ENCODE measurements at places on chromosomes 12 and 14.

- no peak for DNase-seq
These were observed 42.3 kb upstream of the KCNA1 start for GRCh38 chr12:4867384-4867783.

DNA sequence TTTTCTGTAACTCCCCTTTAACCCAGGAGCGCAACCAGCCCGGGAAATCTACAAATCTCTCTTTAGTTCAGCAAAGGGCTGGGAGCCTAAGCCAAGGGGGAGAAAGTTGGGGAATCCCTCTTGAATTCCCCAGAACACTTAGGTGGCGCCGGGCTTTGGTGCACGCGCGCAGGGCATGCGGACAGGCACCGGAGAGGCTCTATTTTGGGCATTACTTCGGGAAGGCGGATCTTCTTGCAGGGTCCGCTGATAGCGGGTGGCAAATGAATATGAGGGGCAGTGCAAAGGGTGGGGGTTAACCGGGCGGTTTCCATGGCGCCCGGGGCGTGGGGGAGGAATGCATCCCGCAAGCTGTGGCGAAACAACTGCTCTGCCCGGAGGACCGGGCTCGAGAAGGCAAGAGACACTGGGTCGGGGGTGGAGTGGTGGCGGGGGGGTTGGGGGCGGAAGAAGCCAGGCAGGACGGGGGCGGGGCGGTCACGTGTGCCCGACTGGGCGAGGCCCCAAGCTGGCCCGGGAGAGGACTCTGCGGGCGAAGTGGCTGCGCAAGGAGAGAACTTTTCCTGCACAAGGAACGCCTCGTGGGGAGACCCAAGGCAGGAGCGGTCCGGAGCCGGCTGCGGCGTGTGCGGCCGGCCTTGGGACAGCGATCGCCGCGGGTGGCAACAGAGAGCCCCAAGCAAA, at the start of gene FLVCR2:
FLVCR2 (plus strand) TSS at position 519 of the 684 bp plus-strand sequence. CDS start 353 bp downstream, outside the sequence.
- no peak for DNase-seq

- DNase-seq, result no peak
These were observed 30.0 kb downstream of the NUMB start for GRCh38 chr14:73428353-73428824.

DNA sequence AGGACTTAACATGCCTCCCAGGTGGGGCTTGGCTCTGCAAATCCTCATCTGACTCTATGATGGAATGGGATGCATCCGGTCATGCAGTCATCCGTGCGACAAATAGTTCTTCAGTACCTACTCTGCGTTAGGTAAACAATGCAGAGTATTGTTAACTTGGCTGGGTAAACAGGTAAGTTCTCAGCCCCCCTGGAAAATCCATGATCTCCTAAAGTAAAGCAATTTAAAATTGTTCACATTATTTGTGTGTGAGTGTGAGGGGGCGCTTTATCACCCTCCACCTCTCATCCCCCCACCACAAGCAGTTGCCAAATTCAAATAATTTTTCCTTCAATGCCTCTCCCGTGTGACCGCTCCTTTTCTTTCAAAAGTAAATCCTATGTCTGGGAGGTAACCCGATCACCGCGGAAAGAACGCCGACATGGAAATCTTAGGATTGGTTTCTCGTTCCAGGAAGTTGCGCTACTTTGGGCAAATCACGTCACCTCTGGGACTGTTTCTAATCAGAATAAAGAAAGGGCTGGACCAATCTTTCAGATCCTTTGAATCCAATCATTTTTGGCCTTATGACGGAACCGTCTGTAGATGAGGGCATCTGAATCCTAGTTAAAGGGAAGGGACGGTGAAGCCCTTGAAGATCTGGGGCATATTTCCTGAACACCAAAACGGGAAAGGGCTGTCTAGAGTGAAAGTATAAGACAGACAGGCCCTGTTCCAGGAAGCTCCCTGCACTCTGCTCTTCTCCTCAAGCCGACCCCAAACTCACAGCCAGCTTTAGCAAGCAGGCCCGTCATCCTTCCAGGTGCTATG, 44.0 kb upstream of the SINHCAF start:
- DNase-seq, result no peak

DNA sequence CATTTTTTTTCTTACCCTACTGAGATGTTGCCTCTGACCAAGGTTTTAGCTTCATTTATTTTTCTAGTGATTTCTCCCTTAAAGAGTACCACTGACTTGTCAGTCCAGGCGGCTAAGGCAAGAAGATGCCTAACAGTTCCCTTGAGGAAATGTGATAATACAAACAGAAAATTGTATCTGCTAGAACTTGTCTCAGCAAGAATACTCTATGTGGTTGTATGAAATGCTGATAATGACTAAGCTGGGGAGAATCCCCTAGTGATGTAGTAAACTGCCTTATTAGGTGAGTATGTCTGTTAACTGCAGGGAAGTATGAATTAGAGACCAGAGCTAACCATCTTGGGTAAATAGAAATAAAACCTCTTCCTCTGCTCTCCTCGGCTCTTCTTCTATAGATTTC, 6.7 kb downstream of the C12orf54 start:
- DNase-seq, result no peak

GRCh38 chr12:8048906-8049305, 16.4 kb downstream of the FOXJ2 start:
- DNase-seq, result no peak

- DNase-seq, result no peak
These were observed 15.0 kb upstream of the MGP start for GRCh38 chr12:14900521-14901227.

GRCh38 chr12:94553875-94554274, 94.2 kb upstream of the CEP83 start:
- DNase-seq, result no peak

DNA sequence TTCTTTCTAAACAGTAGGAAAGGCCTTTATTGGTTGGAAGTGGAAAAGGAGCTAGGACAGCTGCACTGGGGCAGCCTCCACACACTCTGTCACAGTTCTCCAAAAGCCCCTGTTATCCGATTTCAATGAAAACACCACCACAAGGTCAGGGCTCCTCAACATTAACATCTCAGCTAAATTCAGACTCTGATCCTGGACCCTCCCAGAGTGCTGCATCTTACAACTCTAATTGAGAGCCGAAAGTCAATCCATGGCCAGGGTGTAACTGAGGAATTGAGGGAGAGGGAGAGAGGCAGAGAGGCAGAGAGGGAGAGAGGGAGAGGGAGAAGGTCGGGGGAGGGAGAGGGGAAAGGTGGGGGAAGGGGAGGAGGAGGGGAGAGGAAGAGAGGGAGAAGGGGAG, 32.1 kb downstream of the DICER1 start:
- no peak for DNase-seq

- DNase-seq, result no peak
These were observed 51.3 kb upstream of the RERGL start for GRCh38 chr12:18141048-18141982.

GRCh38 chr14:49418789-49419188, 167.4 kb downstream of the RPS29 start:
- no peak for DNase-seq

DNA sequence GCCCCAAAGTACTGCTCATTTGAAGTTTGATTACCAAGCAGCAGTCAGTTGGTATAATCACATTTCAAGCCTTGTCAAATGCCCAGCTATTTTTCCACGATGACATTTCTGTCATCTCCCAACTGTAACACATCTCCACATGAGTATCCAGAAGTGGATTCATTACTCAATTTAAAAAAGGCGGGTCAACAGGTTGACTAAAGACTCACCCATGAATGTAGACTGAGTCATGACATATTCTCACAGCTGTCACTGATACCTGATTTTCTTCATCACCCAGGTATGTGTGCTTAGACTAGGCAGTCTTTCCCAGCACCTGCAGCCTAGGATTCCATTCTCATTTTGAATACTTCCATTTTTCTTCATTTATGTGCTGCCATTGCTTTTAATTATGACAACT, 75.1 kb upstream of the DBX2 start:
- DNase-seq, result no peak

GRCh38 chr12:108611884-108612415, 14.1 kb upstream of the TMEM119 start:
- DNase-seq, result no peak

Measured in chondrocyte (in vitro differentiated cells).